ENCODE measurements at places on chromosomes 1 and 21.

- peak; percentile 77 for DNase-seq
Observed at GRCh38 chr1:81689531-81689941, 111.2 kb upstream of the ADGRL2 start.

GRCh38 chr1:67629370-67630075 is 55.5 kb upstream of the GADD45A start:
- DNase-seq = no peak

DNA sequence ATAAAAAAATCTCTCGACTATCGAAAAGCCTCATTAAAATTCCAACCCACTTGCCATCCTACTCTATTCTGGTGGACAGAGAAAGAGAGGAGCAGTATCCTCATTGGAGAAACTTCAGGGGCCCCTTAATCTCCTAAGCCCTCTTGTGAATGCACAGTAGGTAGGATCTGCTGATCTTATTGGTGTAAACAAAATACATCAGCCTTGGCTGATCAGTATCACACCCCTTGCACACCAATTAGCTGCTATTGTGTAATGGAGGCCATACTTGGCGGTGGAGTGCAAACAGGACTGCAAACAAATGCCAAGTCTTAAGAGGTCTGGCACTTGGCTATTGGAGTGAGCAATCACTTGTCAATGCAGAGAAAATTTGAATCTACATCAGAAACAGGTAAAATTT is 15.7 kb downstream of the VCAM1 start:
- no peak for DNase-seq

DNA sequence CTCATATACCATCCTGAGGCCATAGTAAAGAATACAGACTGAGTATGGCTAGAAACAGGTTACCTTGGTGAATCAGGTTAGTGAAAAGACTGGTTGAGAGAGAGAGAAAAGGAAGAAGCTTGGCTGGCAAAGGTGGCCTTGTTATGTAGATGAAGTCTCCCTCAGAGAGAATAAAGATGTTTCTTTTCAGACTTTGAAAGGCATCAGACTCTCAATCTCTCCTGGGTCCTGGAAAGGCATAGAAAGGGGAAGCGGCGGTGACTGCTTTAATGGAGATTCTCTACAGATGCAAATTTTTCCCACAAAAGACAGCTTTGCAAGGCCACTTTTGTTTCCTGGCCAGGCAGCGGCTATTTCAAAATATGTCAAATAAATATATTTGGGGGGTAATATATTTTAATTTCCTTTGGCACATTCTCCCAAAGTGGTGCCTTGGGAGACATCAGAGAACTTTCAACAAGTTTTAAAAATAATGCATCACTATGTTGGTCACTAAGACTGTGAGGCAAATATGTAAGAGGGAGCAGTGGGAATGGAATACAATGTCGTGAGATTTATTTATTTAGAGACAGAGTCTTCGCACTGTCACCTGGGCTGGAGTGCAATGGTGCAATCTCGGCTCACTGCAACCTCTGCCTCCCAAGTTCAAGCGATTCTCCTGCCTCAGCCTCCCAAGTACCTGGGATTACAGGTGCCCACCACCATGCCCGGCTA is 46.1 kb downstream of the NPHS2 start:
- no peak for DNase-seq

GRCh38 chr1:55364216-55364615 is 149.1 kb upstream of the USP24 start:
- no peak for DNase-seq

DNA sequence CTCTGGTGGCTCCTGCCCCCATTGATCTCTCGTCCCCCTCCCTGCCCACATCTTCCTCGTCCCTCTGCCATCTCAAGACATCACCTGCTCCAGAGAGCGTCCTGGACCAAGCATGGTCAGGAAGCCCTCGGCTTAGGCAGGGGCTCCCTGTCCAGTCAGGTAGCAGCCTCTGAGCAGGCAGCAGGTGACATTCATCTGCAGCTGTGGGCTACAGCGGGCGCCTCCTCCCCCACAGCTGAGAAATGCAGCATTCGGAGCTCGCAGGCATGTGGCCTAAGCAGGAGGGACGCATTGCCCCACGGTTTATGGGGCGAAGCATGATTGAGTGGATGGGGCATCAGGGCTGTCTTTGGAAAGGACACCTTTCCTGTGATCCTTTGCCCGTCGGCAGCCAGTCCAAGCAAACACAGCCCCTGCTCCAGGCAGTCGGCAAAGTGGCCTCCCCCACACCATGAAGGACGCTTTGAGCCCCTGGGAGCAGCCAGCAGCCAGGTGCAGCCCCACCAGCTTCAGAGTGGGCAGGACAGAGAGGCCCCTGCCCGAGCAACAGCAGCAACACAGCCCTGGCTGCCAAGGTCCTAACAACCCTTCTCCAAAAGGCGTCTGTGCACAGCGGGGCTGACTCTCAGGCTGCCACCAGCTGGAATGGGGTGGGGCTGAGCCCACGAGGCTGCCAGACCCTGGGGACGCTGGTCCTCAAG is 234.1 kb upstream of the VAMP3 start:
- no peak for DNase-seq

DNA sequence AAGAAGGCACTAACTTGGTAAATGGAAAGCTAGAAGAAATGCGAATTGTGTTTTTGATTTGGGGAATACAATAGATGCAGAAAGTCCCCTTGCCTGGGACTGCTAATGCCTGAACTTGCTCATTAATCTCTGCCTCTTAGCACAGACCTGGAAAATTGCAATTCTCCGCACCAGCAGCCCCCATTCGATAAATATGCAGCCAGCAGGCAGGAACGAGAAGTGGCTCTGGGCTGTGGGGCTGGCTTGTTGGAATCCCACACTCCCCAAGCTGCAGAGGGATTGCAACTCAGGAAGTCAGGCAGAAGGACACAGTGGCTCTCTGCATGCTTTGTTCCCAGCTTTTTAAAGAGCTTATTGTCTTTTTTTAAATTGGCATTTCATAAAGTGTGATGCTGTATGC is 51.3 kb downstream of the PCP4 start:
- no peak for DNase-seq

- no peak for DNase-seq
Observed at GRCh38 chr1:172902861-172903381, 147.8 kb downstream of the TNFSF18 start.

DNA sequence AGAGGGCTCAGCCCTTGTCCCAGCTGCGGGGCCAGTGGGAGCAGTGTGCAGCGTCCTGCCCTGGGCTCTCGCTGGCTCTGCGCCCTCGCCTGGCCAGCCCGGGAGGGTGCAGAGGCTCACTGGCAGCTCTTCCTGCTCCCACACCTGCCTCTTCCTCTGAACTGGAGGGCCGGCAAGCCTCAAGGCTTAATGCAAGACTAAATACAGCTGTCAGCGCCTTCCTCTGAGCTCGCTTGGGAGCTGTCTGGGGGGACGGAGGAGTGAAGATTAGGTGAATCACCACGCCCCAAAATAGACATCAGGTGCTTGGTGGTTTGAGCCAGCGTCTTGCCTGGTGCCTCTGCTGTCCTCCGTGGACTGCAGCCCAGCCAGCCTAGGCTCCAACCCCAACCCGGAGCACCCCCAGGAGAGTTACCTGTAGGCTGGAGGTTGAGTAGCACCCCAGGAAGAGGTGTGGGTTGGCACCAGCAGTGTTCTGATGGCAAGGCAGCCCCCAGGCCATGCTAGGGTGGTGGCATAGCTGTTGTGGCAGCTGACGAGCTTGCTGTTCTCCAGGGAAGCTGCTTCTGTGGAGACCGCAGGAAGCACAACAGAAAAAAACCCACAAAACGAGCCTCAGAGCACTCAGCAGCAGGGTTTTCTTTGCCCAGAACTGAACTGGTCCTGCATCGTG is 36.9 kb downstream of the UMODL1 start:
- DNase-seq = no peak

DNA sequence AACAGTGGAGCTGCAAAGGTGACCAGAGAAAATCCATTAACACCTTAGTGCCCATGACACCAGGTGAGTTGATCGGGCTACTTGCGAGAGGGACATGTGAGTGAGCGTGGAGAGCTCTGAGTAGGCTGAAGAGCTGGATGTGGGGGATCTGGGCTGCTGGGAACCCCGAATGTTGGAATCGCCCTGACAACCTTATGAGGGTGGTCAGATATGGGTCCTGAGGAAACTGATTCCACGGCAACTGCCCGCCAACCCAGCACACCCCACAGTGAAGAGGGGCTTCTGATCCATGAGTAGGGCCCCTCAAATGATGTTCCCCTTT is 705 bp upstream of the QSOX1 start:
- no peak for DNase-seq

GRCh38 chr1:18866846-18867245 is 7.4 kb upstream of the TAS1R2 start:
- no peak for DNase-seq

- DNase-seq = no peak
Observed at GRCh38 chr1:186900539-186901237, 71.9 kb downstream of the PLA2G4A start.

DNA sequence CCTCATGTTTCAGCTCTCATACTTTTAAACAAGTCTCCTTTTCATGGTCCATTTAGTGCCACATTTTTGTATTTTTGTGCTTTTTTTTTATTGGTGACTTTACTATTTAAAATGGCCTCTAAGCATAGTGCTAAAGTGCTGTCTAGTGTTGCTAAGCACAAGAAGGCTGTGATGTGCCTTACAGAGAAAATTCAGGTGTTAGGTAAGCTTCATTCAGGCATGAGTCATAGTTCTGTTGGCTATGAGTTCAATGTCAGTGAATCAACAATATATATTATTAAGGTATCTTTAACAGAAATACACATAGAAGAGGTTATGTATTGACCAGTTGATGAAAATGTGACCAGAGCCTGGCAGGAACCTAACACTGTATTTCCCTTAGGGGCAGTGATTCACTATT is 12.8 kb upstream of the FUBP1 start:
- DNase-seq = no peak

- peak; percentile 8 for DNase-seq
Observed at GRCh38 chr1:113975211-113975895, 3.9 kb upstream of the OLFML3 start.

GRCh38 chr1:222973561-222973960 is 158.7 kb downstream of the DISP1 start:
- DNase-seq = no peak

Measured in skeletal muscle cell (primary cell).